Activated naive CD4-positive, alpha-beta T cell treated with anti-CD3 and anti-CD28 coated beads, Interleukin-2, amount 10 ng/mL, durations not matched to agents 7 days and 5 days (primary cell): ENCODE measurements at places on chromosomes 4 and X.

DNA sequence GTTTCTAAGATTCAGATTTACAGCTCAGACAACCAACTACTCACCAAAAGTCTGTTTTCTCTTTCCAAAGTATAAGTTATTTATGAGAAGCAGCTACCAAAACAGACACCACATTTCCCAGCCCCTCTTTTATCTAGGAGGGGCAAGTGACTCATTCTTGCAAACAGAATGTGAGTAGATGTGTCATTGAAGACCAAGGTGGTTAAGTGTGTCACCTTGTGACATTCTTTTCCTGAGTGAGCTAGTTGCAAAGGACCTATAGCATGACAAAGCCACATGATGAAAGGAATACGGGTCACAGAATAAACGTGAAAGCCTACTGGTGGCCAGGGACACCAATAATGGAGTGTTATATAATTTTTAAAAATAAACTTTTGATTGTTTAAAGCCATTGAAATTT is 50.0 kb downstream of the SLC7A11 start:
- no peaks in the 10 kb centered on the region for H3K4me1 ChIP-seq
- no peak overlapping the region for H3K27ac ChIP-seq
- no peaks in the 10 kb centered on the region for H3K36me3 ChIP-seq
- DNase-seq, result no peak

- H3K4me3 ChIP-seq, result no peak overlapping the region
- H3K36me3 ChIP-seq, result no peaks in the 10 kb centered on the region
- no peaks in the 10 kb centered on the region for H3K27me3 ChIP-seq
- DNase-seq, result no peak
Observed at GRCh38 chr4:150047546-150047945, 30.7 kb upstream of the DCLK2 start.

GRCh38 chr4:125011646-125012045 is 299.1 kb upstream of the ANKRD50 start:
- no peak for DNase-seq
- H3K27me3 ChIP-seq, result no peaks in the 10 kb centered on the region
- H3K36me3 ChIP-seq, result no peaks in the 10 kb centered on the region
- H3K4me1 ChIP-seq, result no peaks in the 10 kb centered on the region
- no peak overlapping the region for H3K27ac ChIP-seq

DNA sequence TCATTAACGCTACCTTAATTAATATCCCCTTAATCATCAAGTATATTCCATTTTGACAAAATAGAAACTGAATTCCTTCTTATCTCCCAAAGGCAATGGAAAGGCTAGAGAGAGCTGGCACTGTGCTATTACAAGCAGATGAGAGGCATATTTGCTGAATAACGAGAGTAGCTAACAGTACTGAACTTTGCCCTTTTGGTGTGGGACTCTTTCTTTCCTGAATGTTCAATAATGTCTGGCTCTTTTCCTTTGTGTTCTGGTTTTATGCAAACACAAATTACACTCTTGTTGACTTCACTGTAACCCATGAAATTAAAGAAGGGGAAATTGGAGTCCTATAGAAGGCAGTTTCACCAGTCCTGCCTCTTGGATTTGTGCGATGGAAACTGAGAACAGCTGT is 63.5 kb downstream of the SHROOM3 start:
- no peaks in the 10 kb centered on the region for H3K4me1 ChIP-seq
- H3K4me3 ChIP-seq, result no peak overlapping the region
- no peaks in the 10 kb centered on the region for H3K36me3 ChIP-seq
- H3K27ac ChIP-seq, result no peak overlapping the region
- DNase-seq, result no peak

- H3K4me1 ChIP-seq, result no peaks in the 10 kb centered on the region
- no peak overlapping the region for H3K4me3 ChIP-seq
- H3K36me3 ChIP-seq, result peaks cover 5% of the 10 kb centered on the region
- no peak overlapping the region for H3K27ac ChIP-seq
- H3K27me3 ChIP-seq, result no peaks in the 10 kb centered on the region
Observed at GRCh38 chr4:53119680-53120079, 246.2 kb downstream of the SCFD2 start.

GRCh38 chrX:131646106-131646505 is 102.2 kb downstream of the OR13H1 start:
- H3K27me3 ChIP-seq, result no peaks in the 10 kb centered on the region
- no peak overlapping the region for H3K27ac ChIP-seq
- H3K4me3 ChIP-seq, result no peak overlapping the region
- DNase-seq, result no peak

DNA sequence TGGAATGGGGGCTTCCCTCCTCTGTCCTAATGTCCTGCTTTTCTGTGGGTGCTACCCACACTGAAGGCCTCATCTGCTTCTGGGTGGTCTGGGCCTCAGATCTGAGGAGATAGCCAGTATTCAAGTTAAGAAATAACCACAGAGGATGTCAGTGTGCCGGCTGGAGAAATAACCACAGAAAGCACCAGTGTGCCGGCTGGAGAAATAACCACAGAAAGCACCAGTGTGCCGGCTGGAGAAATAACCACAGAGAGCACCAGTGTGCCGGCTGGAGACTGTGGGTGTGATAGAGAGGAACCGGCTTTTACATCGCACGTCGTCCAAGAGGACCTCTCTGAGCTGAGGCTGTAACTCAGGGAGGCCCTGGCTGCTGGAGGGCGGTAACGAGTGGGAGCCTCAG is 65.7 kb upstream of the PSAPL1 start:
- peaks cover 18% of the 10 kb centered on the region for H3K27me3 ChIP-seq
- H3K27ac ChIP-seq, result no peak overlapping the region
- no peak for DNase-seq
- no peak overlapping the region for H3K4me3 ChIP-seq

- H3K4me1 ChIP-seq, result no peaks in the 10 kb centered on the region
- no peaks in the 10 kb centered on the region for H3K27me3 ChIP-seq
- no peak overlapping the region for H3K27ac ChIP-seq
- no peak for DNase-seq
- H3K4me3 ChIP-seq, result no peak overlapping the region
Observed at GRCh38 chr4:81904121-81904520, 432.4 kb upstream of the RASGEF1B start.

DNA sequence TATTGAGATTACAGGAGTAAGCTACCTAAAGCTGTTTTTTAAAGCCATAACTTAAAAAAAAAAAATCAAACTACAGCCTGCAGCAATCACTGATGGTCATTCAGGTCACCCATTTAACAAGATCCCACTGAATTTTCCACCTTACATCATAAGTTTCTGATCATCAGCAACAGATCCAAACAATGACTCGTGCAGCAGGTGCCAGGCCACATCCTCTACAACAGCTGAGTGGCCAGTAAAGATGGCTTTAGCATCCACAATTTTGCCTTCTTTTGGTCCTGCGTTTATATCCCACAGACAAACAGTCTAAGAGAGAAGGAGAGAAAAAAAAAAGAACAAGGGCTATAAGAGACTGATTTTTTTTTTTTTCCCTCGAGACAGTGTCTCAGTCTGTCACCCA is 16.6 kb downstream of the RBBP7 start:
- H3K4me3 ChIP-seq, result no peak overlapping the region
- H3K27me3 ChIP-seq, result no peaks in the 10 kb centered on the region

GRCh38 chr4:6290769-6291547 is 21.3 kb downstream of the WFS1 start:
- H3K27ac ChIP-seq, result no peak overlapping the region
- H3K27me3 ChIP-seq, result no peaks in the 10 kb centered on the region
- no peaks in the 10 kb centered on the region for H3K4me1 ChIP-seq
- no peaks in the 10 kb centered on the region for H3K36me3 ChIP-seq

DNA sequence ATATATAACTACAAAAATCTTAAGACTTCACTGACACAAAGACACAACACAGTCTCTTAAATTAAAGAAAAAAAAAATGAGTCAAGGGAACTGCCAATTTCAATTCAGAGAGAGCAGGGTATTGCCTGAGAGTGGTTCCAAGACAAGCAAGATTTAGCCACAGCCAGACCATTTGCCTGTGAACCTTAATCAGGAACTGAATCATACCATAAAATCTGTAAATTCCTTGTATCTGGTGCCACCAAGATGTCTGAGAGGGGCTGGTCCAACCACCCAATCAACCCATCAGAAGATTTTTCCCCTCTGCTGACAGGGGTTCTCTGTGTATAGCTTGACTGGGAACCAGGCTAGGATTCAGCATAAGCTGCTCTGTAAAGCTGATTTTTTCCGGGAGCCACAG is 159.2 kb downstream of the CPEB2 start:
- no peaks in the 10 kb centered on the region for H3K36me3 ChIP-seq
- DNase-seq, result no peak
- no peaks in the 10 kb centered on the region for H3K4me1 ChIP-seq
- no peak overlapping the region for H3K27ac ChIP-seq
- peaks cover 4% of the 10 kb centered on the region for H3K27me3 ChIP-seq

DNA sequence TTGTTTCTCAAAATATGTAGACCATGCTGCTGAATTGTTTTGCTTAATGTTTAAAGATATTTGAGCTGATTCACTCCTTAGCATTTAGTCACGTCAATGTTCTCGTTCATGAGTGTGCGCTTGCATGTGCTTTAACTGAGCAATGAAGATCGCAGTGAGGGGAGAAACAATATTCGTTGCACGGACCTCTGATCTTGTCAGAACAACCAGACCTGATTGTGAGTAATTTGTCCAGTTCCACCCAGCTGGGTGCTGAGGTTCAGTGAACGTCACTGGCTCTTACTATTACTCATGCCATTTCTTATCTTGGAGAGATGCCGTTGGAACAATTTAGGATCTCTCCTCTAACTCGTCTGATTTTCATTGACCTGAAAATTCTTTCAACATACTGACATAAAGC is 15.0 kb upstream of the PRKX start:
- DNase-seq, result no peak
- no peaks in the 10 kb centered on the region for H3K27me3 ChIP-seq
- H3K4me1 ChIP-seq, result peaks cover 15% of the 10 kb centered on the region
- H3K27ac ChIP-seq, result no peak overlapping the region
- no peak overlapping the region for H3K4me3 ChIP-seq

- H3K4me1 ChIP-seq, result peaks cover 9% of the 10 kb centered on the region
- H3K27me3 ChIP-seq, result peaks cover 40% of the 10 kb centered on the region
- no peak overlapping the region for H3K27ac ChIP-seq
- no peak for DNase-seq
- peaks cover 5% of the 10 kb centered on the region for H3K36me3 ChIP-seq
- H3K4me3 ChIP-seq, result no peak overlapping the region
Observed at GRCh38 chr4:110201502-110201901, 3.1 kb upstream of the ELOVL6 start.

- peaks cover 14% of the 10 kb centered on the region for H3K4me1 ChIP-seq
- H3K27ac ChIP-seq, result no peak within 1 kb of the TSS
- peak within 1 kb of the TSS; percentile 85 for H3K4me3 ChIP-seq
- peaks cover 2% of the 10 kb centered on the region for H3K36me3 ChIP-seq
- peak; percentile 27 for DNase-seq
Observed at GRCh38 chrX:106802388-106803275, at the start of gene TBC1D8B. TBC1D8B (plus strand) TSS chrX:106802673; CDS start chrX:106802854, 181 bp downstream.

DNA sequence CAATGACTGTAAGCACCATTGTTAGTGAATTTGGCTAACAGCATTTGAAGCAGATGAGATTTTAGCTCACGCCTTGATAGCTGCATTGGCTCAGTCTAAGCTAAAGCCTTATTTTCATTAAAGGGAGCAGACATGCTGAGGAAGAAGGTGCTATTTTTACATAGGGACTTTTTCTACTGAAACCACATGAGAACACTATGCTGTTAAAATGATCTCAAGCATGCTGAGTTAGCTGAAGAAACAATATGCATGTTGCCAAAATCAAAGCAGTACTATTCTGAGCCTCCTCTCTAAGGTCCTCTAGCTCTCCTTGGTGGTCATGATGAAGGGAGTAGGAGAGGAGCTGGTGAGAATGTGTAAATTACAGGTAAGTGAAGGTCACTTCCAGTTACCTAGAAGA is 134.4 kb upstream of the JADE1 start:
- H3K4me1 ChIP-seq, result no peaks in the 10 kb centered on the region
- no peak overlapping the region for H3K4me3 ChIP-seq
- no peak for DNase-seq
- no peaks in the 10 kb centered on the region for H3K36me3 ChIP-seq
- no peak overlapping the region for H3K27ac ChIP-seq

GRCh38 chrX:73562458-73562857 is 539 bp upstream of the CHIC1 start:
- H3K36me3 ChIP-seq, result peaks cover 2% of the 10 kb centered on the region
- H3K4me1 ChIP-seq, result peaks cover 24% of the 10 kb centered on the region
- peak overlapping the region; percentile 98 for H3K27ac ChIP-seq
- H3K27me3 ChIP-seq, result peaks cover 5% of the 10 kb centered on the region
- no peak for DNase-seq

DNA sequence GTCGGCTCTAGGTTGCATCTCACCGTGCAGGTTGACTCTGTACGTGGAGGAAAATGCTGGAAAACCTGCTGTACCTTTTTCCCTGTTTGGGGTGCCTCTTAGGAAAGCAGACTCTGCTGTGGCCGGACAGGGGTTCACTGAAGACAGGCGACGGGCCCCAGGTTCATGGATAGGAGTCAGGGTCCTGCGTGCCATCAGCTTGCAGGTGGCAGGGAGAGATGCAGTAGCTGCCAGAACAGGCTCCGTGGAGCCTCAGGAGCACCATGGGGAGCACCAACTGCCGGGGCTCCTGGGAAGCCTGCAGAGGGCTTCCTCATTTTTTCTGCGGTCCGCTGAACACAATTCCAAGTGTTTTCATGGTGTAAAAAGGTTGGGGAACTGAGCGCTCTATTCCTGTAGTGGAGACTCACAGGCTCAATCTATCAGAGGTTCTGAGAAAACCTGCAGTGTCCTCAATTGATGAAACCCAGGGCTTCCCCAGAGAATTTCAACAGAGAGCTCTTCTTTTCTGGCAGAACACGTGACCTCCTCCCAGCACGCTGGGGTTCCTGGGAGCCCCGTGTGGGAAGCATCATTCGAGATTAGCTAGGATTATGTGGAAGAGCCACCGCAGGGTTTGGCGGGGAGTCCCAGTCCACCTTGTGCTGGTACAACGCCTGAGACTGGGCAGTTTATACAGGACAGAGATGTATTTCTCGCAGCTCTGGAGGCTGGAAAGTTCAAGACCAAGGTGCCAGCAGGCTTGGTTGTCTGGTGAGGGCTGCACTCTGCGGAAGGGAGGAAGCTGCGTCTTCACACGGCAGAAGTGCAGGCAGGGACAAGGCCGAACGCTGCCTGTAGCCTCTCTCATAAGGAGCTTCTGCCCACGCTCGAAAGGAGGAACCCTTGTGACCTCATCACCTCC is 1.6 kb downstream of the HTRA3 start:
- peaks cover 71% of the 10 kb centered on the region for H3K27me3 ChIP-seq
- no peak overlapping the region for H3K27ac ChIP-seq
- H3K4me3 ChIP-seq, result no peak overlapping the region
- H3K4me1 ChIP-seq, result no peaks in the 10 kb centered on the region
- H3K36me3 ChIP-seq, result no peaks in the 10 kb centered on the region

DNA sequence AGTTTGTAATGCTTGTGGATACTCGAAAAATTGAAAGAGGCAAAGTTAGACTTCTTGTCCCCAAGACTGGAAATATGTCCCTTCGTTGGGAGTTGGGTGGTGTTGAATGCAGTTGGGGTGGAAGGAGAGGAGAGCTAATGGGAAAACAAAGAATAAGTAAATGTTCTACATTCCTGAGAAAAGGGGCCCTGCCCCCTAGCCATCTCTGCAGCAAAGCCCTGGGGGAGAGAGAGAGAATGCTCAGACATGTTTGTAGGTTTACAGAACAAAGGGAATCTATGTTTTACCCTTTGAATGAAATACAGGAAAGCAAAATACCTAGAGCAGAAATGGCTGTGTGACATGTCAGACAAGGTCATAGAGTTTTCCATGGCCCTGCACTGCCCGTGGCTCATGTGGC is 88.1 kb downstream of the RASL11B start:
- H3K4me1 ChIP-seq, result no peaks in the 10 kb centered on the region
- no peaks in the 10 kb centered on the region for H3K27me3 ChIP-seq
- H3K4me3 ChIP-seq, result no peak overlapping the region
- no peak for DNase-seq
- peaks cover 4% of the 10 kb centered on the region for H3K36me3 ChIP-seq
- no peak overlapping the region for H3K27ac ChIP-seq

- no peak overlapping the region for H3K4me3 ChIP-seq
- no peaks in the 10 kb centered on the region for H3K4me1 ChIP-seq
- H3K27me3 ChIP-seq, result peaks cover 4% of the 10 kb centered on the region
- no peaks in the 10 kb centered on the region for H3K36me3 ChIP-seq
- no peak overlapping the region for H3K27ac ChIP-seq
Observed at GRCh38 chr4:142881331-142881730, 35.2 kb upstream of the INPP4B start.
